ENCODE measurements at places on chromosomes 2 and 18.

GRCh38 chr2:20168727-20169696, 55.9 kb downstream of the SDC1 start:
- DNase-seq, result no peak

DNA sequence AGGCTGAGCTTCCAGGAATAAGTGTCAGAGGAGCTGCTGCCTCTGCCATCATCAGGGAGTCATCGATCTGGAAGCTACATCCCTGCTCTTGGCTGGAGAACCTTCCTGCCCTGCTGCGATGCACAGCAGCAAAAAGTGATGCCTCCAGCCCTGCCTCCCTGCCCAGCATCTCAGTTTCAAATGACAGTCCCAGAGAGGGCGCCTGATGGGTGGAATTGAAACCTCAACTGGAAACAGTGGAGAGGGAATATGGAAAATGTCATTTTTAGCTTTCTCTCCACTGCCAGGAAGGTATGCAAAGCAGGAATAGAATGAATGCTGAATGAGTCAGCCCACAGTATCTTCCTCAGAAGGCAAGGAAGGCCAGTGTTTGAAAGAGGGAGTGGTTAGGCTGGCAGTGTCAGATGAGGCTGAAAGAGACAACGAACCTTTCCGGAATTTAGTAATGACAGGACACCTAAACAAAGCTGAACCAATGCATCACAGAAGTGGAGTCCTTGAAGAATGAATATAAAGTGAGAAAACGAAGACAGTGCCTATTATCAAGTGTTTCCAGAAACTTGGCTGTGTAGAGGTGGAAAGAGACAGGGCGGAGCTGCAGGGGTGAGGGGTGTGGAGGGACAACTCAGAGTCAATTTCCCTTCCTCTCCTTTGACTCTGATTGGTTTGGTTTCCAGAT, 153.9 kb upstream of the NDUFV2 start:
- no peak for DNase-seq

DNA sequence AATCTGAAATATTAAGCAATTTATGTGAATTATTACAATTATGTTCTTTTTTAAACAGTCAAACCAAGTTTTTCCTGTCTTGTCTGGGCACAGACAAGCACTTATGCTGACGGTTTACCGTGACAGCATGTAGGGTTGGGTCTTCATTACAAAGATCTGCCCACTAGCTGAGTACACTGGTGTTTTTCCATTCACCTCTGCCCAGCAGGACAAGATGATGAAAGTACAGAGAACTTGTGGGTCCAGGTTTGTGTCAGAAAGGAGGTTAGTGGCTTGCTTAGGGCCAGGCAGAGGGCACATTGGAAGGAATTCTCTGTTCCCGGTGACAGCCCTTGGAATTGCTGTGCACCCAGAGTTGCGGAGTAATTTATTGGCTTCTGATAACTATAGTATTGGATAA, 14.0 kb downstream of the NABP1 start:
- DNase-seq, result no peak

DNA sequence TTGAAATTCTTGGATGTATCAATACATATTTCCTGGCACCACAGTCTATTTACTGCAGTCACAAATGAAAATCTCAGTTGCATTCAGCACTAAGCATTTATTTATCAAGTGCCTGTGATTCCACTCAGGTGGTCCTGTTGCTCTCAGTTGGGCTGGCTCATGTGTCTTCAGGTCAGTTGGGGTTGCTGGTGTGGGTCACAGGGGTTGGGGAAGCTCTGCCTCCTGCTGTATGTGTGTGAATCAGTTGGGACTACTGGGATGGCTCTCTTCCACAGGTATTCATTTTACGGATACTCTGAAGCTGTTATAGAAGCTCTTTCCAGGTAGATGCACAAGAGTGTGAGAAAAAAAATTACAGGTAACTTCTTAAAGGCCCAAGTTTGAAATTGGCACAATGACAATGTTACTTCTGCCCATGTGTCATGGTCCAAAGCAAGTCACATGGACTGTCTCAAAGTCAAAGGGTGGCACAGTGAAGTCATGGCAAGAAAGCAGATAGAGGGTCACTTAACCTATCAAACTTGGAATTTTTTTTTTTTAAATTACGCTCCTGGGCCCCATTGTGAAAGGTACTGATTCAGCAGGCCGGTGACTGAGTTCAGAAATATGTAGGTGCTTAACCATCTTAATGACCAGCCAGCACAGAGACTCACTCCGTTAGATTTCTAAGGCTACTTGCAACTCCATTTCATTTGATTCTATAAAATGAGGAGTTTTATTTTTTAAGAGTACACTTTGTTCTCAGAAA, 249.2 kb upstream of the GCFC2 start:
- DNase-seq, result no peak

GRCh38 chr2:237120916-237121315, 35.2 kb downstream of the COPS8 start:
- DNase-seq, result no peak

- no peak for DNase-seq
Observed at GRCh38 chr2:227804975-227805374, 8.7 kb upstream of the CCL20 start.

GRCh38 chr2:9997936-9998335, 45.4 kb upstream of the KLF11 start:
- no peak for DNase-seq

DNA sequence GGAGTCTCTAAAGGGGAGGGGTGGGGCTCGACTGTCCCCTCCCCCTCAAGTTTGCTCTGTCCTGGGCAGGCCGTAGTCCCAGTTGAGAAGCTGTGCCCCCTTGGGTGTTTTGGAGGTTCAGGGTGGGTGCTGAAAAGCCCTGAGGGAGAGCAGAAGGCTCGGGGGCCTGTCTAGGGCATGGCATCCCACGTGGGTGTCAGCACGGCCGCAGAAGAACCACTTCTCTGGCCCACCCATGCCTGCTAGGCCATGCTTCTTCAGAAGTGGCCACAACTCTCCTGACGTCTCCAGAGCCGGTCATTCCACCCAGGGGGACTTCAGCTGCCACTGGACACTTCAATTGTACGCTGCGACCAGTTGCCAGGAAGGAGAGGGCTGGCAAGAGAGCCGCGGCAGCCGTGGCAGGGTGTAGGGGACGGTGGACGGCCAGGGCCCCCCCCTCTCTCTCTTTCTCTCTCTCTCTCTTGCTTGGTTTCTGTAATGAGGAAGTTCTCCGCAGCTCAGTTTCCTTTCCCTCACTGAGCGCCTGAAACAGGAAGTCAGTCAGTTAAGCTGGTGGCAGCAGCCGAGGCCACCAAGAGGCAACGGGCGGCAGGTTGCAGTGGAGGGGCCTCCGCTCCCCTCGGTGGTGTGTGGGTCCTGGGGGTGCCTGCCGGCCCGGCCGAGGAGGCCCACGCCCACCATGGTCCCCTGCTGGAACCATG, at the start of gene INPP5D:
INPP5D (plus strand) TSS at position 546 of the 704 bp plus-strand sequence; CDS start at position 683, 137 bp downstream.
- DNase-seq, result no peak
